BJ (cell line): ENCODE measurements at places on chromosomes 2 and 18. TPM values are rescaled to one million over a fixed set of nuclear protein-coding genes. Genes with fewer than 3 reads are reported as not detected.
A peak's percentile ranks its signal among the peaks of the same experiment; 100 is the strongest.

DNA sequence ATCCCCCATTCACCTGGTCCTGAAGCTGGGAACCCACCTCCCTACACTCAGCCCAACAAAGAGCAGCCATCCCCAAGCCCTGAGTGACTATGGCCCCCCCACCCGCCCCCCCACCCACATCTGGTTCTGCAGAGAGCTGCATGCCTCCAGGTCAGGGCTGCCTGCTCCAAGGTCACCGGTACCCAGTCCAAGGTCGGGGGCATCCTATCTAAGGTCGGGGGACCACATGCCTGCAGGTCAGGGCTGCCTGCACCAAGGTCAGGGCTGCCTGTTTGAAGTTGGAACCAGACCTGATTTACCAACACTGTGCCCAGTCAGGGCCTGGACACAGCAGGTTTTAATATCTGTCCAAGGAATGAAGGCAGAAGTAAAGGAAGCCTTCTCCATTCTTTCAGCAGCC is 66.1 kb upstream of the GPC1 start:
- no peak for DNase-seq

The PAX8 gene
- 1.1 and 1.6 TPM in 2 replicates for polyA plus RNA-seq

DNA sequence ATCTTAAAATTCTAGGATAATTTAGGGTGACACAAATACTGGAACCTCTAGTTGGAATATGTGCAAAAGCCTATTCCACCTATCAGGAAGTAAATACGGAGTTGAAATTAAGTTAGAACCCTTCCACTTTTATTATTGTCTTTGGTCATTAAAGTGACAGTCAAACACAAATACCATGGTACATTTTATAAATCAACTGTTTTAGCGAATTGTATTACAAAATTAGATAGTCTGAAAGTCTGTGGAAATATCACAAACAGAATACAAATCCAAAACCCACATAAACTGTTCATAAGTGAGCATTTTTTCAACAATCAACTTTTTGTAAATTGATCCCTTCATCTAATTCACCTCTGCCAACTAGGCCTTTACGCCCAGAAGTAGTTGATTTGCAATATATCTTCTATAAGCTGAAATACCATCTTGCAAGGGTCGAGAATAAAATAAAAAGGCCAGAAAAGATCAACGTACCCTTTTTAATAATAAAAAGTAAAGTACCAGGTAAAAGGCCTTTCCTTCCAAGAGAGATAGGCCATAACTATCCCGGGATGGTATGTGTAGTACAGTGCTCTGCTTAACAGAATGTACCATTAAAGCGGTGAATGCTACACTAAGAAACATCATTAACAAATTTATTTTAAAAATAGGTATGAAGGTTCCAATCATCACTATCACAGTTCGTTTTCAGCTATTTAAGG is 1.3 kb downstream of the USP34 start:
- no peak for DNase-seq

The UGT1A8 gene
- not detected in 2 replicates for polyA plus RNA-seq

GRCh38 chr2:136034629-136035028 is 49.2 kb upstream of the DARS1 start:
- DNase-seq = no peak

The LYPD1 gene
- 9.2 and 9.6 TPM in 2 replicates for polyA plus RNA-seq

GRCh38 chr18:71450257-71450656 is 1093.9 kb downstream of the CBLN2 start:
- no peak for DNase-seq

The HTR2B gene
- polyA plus RNA-seq = 0.92 and 1.8 TPM in 2 replicates

The CELF4 gene
- polyA plus RNA-seq = not detected in 2 replicates

DNA sequence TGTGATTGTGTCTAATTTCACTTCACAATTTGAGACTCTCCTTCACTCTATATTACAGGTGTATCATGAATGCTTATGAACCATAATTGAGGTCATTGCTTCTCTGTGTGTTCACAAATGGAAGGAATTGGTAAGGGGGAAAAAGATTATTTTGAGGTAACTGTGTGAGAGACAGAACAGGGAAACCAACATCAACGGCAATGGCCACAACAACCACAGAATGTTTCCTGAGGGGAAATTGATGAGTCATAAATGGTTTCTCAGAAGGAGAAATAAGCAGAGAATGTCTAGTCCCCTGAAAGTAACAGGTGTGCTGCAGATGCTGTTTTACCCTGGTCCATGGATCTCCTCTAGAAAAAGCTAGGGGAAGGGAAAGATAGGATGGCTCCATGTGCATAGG is 361.2 kb upstream of the GALNT5 start:
- no peak for DNase-seq

The TACR1 gene
- polyA plus RNA-seq = 0.04 and 0.07 TPM in 2 replicates

GRCh38 chr18:9869715-9870430 is 15.9 kb upstream of the TXNDC2 start:
- DNase-seq = peak; percentile 35

DNA sequence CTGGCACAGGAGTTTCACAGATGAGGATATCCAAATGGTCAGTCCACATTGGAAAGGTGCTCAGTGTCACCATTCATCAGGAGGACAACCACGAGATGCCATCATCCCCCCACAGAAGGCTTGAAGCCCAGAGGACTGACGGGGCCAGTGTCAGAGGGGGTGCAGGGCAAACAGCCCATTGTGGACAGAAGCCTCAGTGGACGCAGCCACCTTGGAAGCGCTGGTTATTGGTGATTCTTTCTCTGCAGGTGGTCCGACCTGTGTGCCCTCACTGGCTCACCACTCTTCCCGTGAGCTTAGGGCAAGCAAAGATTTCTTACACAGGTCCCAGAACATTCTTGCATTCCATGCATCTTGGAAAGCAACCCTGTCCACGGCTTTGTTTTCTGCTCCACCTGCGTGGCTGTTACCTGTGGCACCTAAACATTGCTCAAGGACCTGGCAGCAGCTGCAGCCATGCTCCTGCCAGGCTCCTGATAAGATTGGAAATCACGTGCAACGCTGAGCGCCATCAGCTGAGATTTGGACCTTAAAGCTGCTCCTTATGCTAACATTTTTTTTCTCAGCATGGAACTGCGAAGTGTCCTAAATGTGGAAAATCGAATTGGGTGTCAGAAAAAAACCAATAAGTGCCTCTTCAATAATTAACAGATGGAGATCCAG is 110.9 kb upstream of the CTDP1 start:
- no peak for DNase-seq

The DHRS9 gene
- polyA plus RNA-seq = not detected in 2 replicates

DNA sequence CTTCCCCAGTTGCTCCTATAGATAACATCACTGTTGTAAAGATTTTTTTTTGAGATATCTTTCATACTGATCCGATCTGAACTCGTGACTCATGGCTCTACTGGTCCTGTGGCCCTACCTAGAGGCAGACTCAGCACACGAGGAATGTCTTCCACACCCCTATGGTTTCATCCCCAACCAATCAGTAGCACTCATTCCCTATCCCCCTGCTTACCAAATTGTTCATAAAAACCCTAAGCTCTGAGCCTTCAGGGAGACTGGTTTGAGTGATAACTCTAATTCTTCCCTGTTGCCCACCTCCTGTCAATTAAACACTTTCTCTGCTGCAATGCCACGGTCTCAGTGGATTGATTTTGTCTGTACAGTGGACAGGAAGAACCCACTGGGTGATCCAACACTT is 4.2 kb upstream of the SAP130 start:
- no peak for DNase-seq

DNA sequence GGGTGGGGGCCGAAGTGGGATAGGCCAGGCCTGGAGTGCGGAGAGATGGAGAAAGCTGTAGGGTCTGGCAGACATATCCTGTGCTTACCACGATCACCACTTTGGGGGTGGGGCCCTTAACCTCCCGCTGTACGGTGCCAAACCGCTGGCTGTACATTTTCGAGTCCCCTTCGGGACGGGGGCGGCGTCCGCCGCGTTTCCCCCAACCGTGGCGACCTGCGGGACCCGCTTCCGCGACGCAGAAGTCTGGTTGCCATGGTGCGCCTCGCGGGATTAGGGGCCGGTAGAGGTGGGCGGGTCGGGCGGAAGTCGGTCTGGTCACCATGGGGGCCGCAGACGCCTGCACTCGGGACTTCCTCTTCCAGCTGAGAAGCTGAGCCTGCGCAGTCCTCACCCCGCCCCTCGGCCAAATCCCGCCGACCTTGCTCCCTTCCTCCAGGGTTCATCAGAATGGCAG is at the start of gene CFAP53:
Gene CFAP53, minus strand, starts transcription at position 248 of the 457 bp plus-strand sequence. Its CDS starts 91 bp downstream, at position 157.
- DNase-seq = peak; percentile 50

DNA sequence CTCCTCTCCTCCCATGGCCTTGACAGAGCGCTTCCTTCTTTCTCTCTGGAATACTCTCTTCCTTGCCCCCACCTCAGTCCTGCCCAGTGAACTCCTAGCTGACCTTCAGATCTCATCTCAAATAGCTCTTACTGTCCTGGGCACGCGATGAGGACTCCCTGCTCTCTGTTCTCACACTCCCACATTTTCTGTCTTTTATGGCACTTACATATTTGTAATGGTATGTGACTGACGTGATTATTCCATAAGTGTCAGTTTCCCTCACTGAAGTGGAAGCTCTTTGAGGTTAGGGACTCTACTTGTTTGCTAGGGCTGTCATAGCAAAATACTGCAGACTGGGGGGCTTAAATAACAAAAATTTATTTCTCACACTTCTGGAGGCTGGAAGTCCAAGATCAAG is 1.7 kb upstream of the DYSF start:
- DNase-seq = no peak

The STAT1 gene
- polyA plus RNA-seq = 166 and 180 TPM in 2 replicates

DNA sequence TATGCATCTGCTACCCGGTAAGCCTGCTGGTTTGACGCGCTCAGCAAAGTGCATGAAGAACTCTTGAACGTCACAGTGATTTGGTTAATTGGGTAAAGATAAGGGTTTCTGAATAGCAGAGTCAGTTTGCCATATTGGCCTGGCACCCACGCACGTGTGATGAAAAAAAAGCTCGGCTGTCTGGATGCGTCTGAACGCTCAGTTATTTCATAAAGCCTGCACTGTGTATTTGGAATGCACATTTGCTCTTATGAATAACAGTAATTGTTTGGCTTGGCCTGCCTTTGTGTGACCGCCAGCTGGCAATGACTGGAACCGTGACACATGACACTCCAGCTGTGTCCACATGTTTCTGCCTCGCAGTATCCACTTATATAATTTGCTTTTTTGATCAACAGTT is 129.2 kb upstream of the MEIS1 start:
- no peak for DNase-seq

- no peak for DNase-seq
Observed at GRCh38 chr2:46273225-46273863, 23.9 kb upstream of the EPAS1 start.

DNA sequence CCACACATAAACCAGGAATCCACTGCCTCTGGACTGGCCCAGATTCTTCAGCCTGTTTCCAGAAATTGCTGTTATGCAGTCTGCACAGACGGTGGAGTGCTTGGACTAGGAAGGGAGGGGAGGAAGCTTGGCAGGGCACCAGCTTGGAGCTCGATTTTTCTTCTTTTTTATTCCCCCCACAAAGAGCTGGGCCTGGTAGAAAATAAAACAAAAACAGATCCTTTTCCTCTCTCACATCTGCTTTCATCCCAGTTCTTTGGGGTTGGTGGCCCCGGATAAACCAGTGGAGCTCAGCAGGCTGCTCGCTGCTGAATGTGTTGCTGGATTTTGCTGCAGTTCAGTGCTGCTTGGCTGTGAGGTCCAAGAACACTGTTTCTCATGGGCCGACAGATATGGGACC is 16.0 kb downstream of the LRRTM1 start:
- no peak for DNase-seq
